ENCODE measurements at places on chromosomes 11 and 22. TPM values are rescaled to one million over a fixed set of nuclear protein-coding genes. Genes with fewer than 3 reads are reported as not detected.

GRCh38 chr11:44559207-44559939, 6.1 kb upstream of the CD82 start:
- H3K4me3 ChIP-seq = no peak overlapping the region
- no peak for DNase-seq
- H3K36me3 ChIP-seq = no peaks in the 10 kb centered on the region
- H3K27me3 ChIP-seq = no peaks in the 10 kb centered on the region
- H3K27ac ChIP-seq = no peak overlapping the region

GRCh38 chr11:88950975-88951374, 114.8 kb downstream of the GRM5 start:
- H3K36me3 ChIP-seq = no peaks in the 10 kb centered on the region
- H3K4me3 ChIP-seq = no peak overlapping the region
- no peaks in the 10 kb centered on the region for H3K4me1 ChIP-seq
- H3K27me3 ChIP-seq = no peaks in the 10 kb centered on the region
- no peak overlapping the region for H3K27ac ChIP-seq

GRCh38 chr11:47924184-47924691, 56.1 kb upstream of the PTPRJ start:
- DNase-seq = no peak
- no peaks in the 10 kb centered on the region for H3K27me3 ChIP-seq
- H3K27ac ChIP-seq = no peak overlapping the region

DNA sequence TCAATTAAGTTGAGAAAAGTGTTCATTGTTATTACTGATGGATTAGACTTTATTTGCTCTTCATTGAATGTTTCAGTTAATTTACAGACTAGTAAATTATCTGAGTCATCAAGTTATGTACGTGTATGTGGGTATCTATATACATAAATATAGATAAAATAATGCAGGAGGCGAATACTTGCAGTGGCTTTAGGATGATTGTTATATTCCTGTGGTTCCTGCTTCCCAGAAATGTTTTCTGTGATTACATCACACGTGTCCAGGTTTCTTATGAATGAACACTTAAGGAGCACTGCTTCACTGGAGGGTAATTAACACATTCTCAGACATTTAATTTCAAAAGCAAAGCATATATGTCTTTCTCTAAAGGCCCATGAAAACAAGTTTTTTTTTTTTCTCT, 28.4 kb downstream of the YAP1 start:
- H3K27ac ChIP-seq = peak overlapping the region; percentile 78
- H3K4me1 ChIP-seq = peaks cover 41% of the 10 kb centered on the region
- no peaks in the 10 kb centered on the region for H3K27me3 ChIP-seq
- H3K36me3 ChIP-seq = no peaks in the 10 kb centered on the region
- DNase-seq = no peak

- H3K36me3 ChIP-seq = no peaks in the 10 kb centered on the region
- no peak overlapping the region for H3K4me3 ChIP-seq
These were observed 227.7 kb upstream of the TENM4 start for GRCh38 chr11:79668575-79668974.

DNA sequence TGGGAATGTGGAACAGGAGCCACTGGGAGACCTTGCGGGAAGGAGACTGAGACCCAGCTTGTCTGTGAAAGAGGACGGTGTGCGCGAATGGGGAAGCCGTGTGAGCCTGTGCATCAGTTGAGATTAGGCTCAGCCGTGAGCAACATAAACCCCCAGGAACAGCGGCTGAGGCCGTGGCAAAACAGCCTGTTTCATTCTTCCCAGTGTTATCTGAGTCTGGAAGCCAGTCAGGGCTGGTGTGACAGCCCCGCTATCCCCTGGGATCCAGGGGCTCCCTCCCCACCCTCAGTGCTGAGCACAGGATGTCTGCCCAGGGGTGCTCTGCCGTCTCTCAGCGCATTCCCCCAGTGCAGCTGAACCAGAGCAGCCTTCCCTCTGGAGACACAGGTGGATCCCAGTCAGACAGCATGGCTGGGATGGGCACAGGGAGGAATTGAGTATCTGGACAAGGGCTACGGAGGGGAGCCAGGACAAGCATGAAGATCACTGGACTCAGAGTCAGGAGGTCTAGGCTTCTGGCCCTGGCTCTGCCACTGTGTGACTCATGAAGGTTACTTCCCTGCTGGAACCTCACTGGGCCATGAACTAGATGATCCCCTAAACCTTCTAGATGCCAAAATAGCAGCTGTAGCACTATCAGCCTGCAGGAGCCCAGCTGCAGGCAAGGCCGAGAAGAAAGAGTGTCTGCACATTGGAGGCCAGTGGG, 8.6 kb downstream of the OAF start:
- no peak overlapping the region for H3K4me3 ChIP-seq
- no peaks in the 10 kb centered on the region for H3K27me3 ChIP-seq
- H3K27ac ChIP-seq = peak overlapping the region; percentile 9
- peaks cover 11% of the 10 kb centered on the region for H3K4me1 ChIP-seq
- peak; percentile 64 for DNase-seq

GRCh38 chr22:32539631-32540421, 65.2 kb downstream of the FBXO7 start:
- H3K4me1 ChIP-seq = no peaks in the 10 kb centered on the region
- no peak overlapping the region for H3K4me3 ChIP-seq
- H3K27me3 ChIP-seq = peaks cover 6% of the 10 kb centered on the region
- DNase-seq = no peak

GRCh38 chr11:65114538-65115171, 2.8 kb downstream of the ZNHIT2 start:
- DNase-seq = no peak
- H3K27me3 ChIP-seq = no peaks in the 10 kb centered on the region
- no peak overlapping the region for H3K27ac ChIP-seq
- no peak overlapping the region for H3K4me3 ChIP-seq
- H3K36me3 ChIP-seq = peaks cover 4% of the 10 kb centered on the region

- no peak for DNase-seq
- H3K4me1 ChIP-seq = no peaks in the 10 kb centered on the region
- H3K27ac ChIP-seq = no peak overlapping the region
- H3K36me3 ChIP-seq = no peaks in the 10 kb centered on the region
These were observed 18.8 kb upstream of the SLCO2B1 start for GRCh38 chr11:75132080-75132479.

Gene MOV10L1
- not detected for total RNA-seq

Gene FXYD6
- total RNA-seq = 27.9 TPM

Gene ANGPTL5
- 0.12 TPM for total RNA-seq

Gene TBX1
- 76.0 TPM for total RNA-seq

Data from psoas muscle (tissue), 8 donors.